ENCODE measurements at places on chromosomes 4 and X.

DNA sequence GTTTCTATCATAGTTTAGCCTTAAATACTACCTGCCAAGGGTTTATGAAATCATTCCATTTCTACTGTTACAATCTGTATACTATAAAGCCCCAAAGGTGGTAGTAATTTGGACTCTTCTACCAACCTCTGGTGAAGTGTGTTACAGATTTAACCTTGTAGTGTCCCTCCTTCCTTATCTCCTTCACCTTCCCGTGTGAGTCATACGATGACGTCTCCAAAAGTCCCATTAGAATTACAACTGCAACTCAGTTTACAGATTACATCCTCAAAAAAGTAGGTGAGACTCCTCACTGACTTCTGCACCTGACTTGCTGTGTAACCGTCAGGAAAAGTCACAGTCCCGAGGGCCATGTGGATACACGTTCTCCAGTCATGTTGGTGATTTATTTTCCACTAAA lies 219.0 kb downstream of the DCTD start:
- no peak for DNase-seq

GRCh38 chr4:35943606-35944005 lies 300.7 kb downstream of the ARAP2 start:
- DNase-seq, result no peak

DNA sequence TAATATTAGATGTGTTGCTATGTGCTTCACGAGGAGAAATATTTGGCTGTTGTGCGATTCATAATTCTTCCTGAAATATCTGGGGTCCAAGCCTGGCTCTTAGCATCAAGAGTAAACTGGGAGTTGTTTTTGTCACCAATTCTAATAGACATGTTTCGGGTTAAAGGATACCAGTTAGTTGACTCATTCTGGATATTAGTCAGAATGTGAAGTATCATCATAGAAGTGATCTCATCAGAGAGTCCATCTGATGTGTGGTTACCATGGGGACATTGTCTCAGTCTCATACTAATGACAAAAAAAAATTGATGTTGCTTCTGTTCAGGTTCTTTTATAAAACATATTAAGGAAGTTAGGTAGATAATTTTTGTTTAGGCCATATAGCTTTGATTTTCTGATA lies 57.2 kb upstream of the MTMR1 start:
- DNase-seq, result no peak

GRCh38 chrX:154084449-154085300 lies 12.8 kb downstream of the MECP2 start:
- no peak for DNase-seq

GRCh38 chr4:116926631-116927295 lies 158.6 kb downstream of the TRAM1L1 start:
- DNase-seq, result no peak

DNA sequence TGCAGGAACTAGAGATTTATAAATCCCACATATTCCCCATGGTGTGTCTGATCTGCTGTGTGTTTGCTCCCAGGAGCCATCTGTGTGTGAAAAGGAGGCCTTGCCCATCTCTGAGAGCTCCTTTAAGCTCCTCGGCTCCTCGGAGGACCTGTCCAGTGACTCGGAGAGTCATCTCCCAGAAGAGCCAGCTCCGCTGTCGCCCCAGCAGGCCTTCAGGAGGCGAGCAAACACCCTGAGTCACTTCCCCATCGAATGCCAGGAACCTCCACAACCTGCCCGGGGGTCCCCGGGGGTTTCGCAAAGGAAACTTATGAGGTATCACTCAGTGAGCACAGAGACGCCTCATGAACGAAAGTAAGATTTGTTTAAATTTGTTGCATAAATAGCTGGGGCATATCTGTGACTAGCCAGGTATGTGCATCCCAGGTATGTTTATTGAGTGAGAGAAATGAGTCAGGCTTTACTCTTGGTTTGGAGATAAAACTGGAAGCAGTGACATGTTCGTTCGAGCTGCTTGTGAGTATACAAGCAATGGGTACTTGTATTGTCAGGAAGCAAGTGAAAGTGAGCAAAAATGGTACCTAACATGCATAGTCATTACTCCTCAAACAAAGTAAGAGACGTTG lies 89.5 kb downstream of the PTTG2 start:
- DNase-seq, result no peak

- DNase-seq, result no peak
These were observed 64.8 kb downstream of the TSC22D3 start for GRCh38 chrX:107710617-107711391.
